Esophagus (tissue), 2 donors: ENCODE measurements at places on chromosomes 3 and 15. TPM values are rescaled to one million over a fixed set of nuclear protein-coding genes. Genes with fewer than 3 reads are reported as not detected.

The SPTBN5 gene
- polyA plus RNA-seq, result 2.7 TPM

The NR1I2 gene
- polyA plus RNA-seq, result 0.08 TPM

The ZPLD1 gene
- polyA plus RNA-seq, result not detected

The STRIT1 gene
- polyA plus RNA-seq, result not detected

The PDZRN3 gene
- 13.9 TPM for polyA plus RNA-seq

The ACP3 gene
- 48.4 TPM for polyA plus RNA-seq

The ADCY5 gene
- 4.4 TPM for polyA plus RNA-seq

The PAK6 gene
- 16.6 TPM for polyA plus RNA-seq

The GPR160 gene
- 0.69 TPM for polyA plus RNA-seq

The HCLS1 gene
- polyA plus RNA-seq, result 6.4 TPM

The UQCC5 gene
- 37.7 TPM for polyA plus RNA-seq

The GDPGP1 gene
- 2.2 TPM for polyA plus RNA-seq

The GALNT15 gene
- polyA plus RNA-seq, result 7.9 TPM

The DNAH1 gene
- 4.9 TPM for polyA plus RNA-seq

The GHSR gene
- polyA plus RNA-seq, result not detected

The FOXL2NB gene
- polyA plus RNA-seq, result 0.04 TPM

The APBA2 gene
- 0.77 TPM for polyA plus RNA-seq

The GOLGA6L4 gene
- 2.1 TPM for polyA plus RNA-seq

The HDDC3 gene
- polyA plus RNA-seq, result 10.5 TPM

The BAHD1 gene
- 6.7 TPM for polyA plus RNA-seq

The WDR72 gene
- polyA plus RNA-seq, result 0.04 TPM

The PRRT3 gene
- 2.0 TPM for polyA plus RNA-seq

The TPRG1 gene
- 50.3 TPM for polyA plus RNA-seq

The PYGO1 gene
- polyA plus RNA-seq, result 0.62 TPM

The TMEM207 gene
- not detected for polyA plus RNA-seq

The SEMA3B gene
- polyA plus RNA-seq, result 7.8 TPM

The TMEM108 gene
- polyA plus RNA-seq, result 0.41 TPM

The CHP1 gene
- 54.9 TPM for polyA plus RNA-seq

The GPR176 gene
- polyA plus RNA-seq, result 0.22 TPM

The SLC27A2 gene
- polyA plus RNA-seq, result 2.7 TPM

The CD80 gene
- not detected for polyA plus RNA-seq
